ENCODE measurements at places on chromosomes 3 and 15.

- no peak for DNase-seq
These were observed 47.9 kb upstream of the MAGEF1 start for GRCh38 chr3:184759666-184760200.

- DNase-seq, result no peak
These were observed 157.8 kb upstream of the LINGO1 start for GRCh38 chr15:77790481-77790880.

DNA sequence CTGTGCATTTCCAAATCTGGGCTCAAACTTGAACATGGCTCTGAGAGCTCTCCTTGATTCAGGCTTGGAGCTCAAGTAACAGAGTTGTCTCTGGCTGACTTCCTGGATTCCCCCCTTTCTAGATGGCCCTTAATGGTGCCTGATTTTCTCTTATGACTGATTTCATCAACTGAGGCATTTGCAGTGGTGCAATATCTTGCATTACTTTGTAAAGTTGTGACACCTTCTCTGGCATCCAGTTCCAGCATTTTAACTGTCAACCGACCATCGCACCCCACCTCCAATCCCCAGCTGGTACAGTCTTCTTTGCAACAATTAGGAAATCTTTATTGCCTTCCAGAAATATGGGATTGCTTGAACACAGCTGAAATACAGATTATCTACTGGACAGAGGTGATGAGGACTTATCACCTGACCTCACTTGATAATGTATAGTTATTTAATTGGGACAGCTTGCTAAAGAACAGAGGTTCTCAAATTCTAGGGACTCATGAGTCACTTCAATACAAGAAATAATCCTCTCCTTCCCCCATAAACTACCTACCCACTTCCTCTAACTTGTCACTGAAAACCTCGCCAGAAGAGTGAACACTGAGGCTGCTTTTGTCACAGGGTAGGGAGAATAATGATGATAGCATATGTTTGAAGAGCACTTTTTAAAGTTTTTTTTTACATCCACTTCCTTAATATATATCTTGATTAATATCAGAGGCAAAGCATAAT lies 41.8 kb downstream of the FILIP1L start:
- no peak for DNase-seq

DNA sequence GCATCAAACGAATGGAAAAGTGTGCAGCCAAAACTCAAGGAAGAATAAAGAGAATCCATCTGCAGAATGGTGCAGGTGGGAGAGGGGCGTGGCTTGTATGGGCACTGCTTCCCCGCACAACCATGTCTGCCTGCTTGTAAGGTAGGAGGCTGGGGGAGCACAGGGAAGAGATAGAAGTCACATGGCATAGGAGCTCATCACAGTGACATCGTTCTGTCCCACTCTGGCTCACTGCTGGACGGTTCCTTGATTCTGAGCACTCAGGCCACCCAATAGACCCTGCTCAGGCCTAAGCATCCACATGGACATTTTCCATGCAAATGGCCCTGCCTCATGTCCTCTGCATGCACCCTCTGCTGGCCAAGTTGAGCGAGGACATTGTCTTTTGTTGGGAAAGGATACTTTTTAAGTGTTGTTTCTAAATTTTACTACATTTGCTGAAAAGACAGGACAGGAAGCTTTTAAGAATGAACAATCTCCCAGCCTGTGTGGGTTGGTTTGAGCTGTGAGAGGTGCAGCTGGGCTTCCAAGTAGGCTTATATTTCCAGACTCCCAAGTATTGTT lies 3.1 kb downstream of the MYLK start:
- DNase-seq, result peak; percentile 44

DNA sequence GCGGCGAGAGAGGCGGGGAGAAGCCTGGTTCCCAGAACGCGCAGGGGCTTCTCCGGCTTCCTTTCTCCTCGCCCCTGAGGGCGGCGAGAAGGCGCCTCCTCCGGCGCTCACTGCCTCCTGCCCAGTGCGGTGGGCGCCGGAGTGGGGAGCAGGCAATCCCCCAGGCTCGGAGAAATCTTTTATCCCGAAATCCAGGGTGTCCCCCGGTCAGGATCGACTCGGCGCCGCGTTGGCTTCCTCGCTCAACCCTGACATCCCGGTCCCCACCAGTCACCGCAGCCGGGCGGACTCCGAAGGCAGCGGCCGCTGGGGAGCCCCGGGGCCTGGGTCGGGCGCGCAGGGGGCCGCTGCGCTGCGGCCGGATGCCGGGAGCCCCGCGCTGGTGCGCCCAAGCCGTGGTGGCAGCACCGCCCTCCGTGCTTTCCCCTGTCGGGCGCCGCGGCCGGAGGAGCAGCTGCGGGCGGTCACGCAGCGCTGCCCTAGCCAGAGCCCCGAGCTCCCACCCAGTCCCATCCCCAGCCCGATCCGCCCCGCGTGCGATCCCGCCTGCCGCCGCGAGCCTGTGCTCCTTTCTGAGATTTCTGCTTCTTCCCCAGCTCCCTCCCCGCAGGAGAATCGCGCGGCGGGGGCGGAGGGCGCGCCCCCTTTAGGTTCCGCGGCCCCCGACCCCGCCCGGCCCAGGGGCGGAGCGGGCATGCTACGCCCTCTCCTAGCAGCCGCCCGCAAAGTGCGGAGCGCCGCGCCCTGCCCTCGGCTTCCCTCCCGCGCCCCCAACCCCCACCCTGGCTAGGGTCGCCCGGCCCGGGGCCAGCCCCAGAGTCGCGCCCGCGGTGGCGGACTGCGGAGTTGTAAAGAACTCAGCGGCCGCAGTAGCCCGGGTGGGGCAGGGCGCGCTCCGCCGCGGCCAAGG lies 683 bp upstream of the CACNA2D3 start:
- DNase-seq, result peak; percentile 88

DNA sequence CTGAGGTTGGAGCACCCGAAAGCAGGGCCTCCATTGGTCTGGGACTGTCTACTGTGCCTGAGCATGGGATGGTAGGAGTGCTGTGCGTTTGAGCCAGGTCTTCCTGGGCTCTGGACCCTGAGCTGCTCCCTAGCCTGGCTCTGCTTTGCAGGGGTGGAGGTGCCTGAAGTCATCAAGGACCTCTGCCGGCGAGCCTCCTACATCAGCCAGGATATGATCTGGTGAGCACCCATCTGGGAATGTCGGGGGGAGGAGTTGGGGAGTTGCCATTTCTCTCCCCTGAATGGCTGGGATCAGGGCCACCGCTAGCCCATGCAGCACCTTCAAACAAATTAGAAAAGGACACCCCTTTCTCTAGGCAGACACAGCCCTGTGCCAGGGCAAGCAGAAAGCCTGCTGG lies 20.7 kb downstream of the DUOX1 start:
- no peak for DNase-seq

GRCh38 chr15:100032358-100033085 lies 299.3 kb upstream of the LYSMD4 start:
- DNase-seq, result no peak

DNA sequence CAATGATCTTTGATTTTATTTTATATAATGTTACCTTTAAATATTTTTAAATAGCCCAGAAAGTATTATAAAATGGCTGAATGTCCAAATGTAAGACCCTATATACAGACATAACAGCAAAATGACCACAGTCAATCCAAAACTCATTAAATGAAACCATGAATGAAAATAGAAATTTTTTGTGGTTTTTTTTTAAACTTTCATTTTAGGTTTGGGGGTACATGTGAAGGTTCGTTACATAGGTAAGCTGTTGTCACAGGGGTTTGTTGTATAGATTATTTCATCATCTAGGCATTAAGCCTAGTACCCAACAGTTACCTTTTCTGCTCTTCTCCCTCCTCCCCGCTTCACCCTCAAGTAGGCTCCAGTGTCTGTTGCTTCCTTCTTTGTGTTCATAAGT lies 108.8 kb downstream of the FAIM start:
- DNase-seq, result no peak

- no peak for DNase-seq
These were observed 41.5 kb downstream of the FGF12 start for GRCh38 chr3:192685801-192686200.

- DNase-seq, result peak; percentile 78
These were observed 244.5 kb downstream of the CD47 start for GRCh38 chr3:107846279-107846852.

DNA sequence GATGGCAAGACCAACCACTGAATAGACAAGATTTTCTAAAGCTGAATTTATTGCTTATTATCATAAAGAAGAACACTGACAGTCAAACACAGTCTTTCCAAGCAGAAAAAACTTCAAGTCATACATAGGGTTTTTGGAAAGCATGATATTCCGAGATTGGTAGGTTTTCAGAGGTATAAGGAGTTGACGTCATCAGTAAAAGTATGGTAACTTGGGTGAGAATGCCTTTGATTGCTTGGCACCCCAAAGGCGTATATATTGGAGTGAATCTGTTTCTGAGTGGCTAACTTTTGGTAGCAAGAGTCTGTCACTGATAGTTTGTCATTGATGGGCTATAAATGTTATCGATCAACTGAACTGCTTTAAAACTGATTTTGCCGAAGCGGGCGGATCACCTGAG lies 227.9 kb upstream of the CNTN4 start:
- no peak for DNase-seq

DNA sequence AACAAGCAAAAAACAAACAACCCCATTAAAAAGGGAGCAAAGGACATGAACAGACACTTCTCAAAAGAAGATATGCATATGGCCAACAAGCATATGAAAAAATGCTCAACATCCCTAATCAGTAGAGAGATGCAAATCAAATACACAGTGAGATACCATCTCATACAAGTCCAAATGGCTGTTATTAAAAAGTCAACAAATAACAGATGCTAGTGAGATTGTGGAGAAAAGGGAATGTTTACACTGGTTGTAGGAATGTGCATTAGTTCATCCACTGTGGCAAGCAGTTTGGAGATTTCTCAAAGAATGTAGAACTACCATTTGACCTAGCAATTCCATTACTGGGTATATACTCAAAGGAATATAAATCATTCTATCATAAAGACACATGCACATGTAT lies 44.5 kb downstream of the RIOX2 start:
- DNase-seq, result no peak

DNA sequence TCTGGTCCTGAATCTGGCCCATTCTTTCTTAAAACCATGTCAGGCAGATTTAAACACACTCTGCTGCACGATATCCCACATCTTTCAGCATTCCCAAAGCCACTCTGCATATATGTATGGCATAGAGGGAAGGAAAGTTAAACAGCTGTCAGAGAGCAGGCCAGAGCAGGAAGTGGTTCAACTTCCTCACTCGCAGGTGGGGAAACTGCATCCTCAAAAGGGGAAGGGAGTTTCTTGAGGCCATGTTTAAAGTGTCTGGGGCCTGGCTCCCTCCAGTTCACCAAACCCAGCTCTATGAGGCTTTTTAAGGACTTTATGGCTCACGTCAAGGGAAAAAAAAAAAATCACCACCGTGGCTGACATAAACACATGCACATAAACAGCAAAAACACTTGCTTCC lies 123.1 kb downstream of the OPA1 start:
- no peak for DNase-seq

All from H7 (cell line).